ENCODE measurements at places on chromosomes 13 and 19.

DNA sequence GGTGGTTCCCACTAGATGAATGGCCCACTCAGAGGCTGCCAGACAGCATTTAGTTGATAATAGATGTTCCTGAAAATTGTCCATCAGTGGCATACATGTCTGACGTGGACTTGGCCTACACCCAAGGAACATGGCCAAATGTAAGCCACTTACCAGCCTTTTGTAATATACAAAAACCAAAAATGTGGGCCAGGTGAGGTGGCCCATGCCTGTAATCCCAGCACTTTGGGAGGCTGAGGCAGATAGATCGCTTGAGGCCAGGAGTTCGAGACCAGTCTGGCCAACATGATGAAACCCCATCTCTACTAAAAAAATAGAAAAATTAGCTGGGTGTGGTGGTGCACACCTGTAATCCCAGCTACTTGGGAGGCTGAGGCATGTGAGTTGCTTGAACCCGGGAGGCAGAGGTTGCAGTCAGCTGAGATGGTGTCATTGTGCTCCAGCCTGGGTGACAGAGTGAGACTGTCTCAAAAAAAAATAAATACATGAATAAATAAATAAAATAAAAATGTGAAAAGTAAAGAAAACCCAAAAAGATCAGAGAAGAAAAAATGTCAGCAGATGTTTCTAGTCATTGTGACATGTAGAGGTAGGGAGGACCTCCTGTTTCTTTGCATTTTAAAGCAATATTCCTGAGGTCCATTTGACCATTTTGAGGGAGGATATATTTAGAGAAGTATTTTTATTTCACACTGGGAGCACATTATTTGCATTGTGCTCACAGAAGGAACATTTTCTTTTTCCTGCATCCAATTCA is 7.1 kb upstream of the WTIP start:
- DNase-seq, result no peak

DNA sequence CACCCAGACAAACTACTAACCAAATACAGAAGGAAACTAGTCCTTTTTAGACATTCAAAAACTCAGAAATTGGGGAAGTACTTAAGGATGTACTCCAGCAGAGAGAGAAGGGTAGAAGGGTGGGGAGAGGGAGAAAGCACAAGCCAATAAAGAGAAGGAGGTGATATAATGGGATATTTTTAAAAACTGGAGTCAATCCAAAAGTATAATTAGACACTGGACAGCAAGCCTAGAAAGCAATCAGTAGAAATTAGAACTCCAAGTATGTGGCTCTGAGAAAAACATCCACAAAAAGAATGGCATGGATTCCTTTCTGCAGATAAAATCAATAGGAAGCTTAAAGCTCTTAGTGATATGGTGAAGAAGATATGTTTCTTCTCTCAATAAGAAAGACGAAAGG is 55.8 kb downstream of the PEPD start:
- DNase-seq, result no peak

- peak; percentile 58 for DNase-seq
Measured at GRCh38 chr19:53537521-53538377, at the start of gene ZNF331. Gene ZNF331 (plus strand): TSS chr19:53538145. CDS start chr19:53569377, 31,232 bp downstream.

DNA sequence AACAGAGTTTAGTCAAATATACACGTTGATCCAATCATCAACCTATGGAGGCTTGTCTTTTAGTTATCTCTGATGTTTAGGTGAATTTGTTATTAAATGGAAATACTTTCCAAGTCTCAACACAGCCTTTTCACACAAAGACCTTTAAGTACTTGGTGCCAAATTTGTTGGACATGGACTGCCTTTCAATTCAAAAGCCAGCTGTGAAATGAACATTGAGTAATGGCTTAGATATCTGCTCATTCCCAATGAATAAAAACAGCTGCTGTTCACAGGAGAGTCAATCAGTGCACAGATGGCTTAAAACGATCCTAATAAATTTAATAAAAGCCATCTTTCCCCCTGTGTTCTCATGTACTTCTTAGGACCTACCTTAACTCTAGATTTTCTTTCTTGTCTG is 19.9 kb upstream of the DHRS12 start:
- no peak for DNase-seq

GRCh38 chr19:41597600-41598041 is 21.7 kb downstream of the CEACAM21 start:
- DNase-seq, result peak; percentile 64

- DNase-seq, result no peak
Measured at GRCh38 chr13:45827318-45827717, 24.2 kb downstream of the SIAH3 start.
